MCF 10A (cell line): ENCODE measurements at places on chromosomes 7 and 10. TPM values are rescaled to one million over a fixed set of nuclear protein-coding genes. Genes with fewer than 3 reads are reported as not detected.

The TYW1B gene
- 0.93 and 0.98 TPM in 2 replicates for total RNA-seq

The P4HA1 gene
- total RNA-seq, result 23.9 and 25.2 TPM in 2 replicates

The STEAP4 gene
- total RNA-seq, result not detected in 2 replicates

The STEAP1B gene
- not detected in 2 replicates for total RNA-seq

The TMEM236 gene
- total RNA-seq, result 0.09 and 0.37 TPM in 2 replicates

The MRPS24 gene
- 176 and 188 TPM in 2 replicates for total RNA-seq

The LSM8 gene
- 48.2 and 56.5 TPM in 2 replicates for total RNA-seq

The AGBL3 gene
- 1.1 and 1.8 TPM in 2 replicates for total RNA-seq

The TACC2 gene
- total RNA-seq, result 66.8 and 89.0 TPM in 2 replicates

The TSPAN33 gene
- 1.7 TPM in 2 replicates for total RNA-seq

DNA sequence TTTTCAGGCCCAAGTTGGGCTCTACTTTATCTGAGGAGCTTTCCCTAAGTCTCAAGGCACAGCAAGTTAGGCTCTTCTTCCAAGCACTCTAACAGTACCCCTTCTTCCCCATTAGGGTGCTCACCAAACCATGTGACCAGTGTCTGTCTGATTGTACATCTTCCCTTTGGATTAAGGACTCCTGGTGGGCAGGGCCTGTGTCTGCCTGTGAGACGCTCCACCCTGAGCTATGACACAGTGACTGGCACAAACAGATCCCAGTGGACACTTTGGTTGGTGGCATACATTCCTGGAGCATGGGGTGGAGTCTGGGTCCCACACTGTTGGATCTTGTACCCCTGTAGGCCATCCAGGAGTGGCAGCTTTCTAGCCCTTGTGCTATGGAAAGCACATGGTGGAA, 23.8 kb downstream of the PLPP4 start:
- no peak for DNase-seq
- peaks cover 5% of the 10 kb centered on the region for H3K4me1 ChIP-seq
- H3K36me3 ChIP-seq, result no peaks in the 10 kb centered on the region
- no peak overlapping the region for H3K27ac ChIP-seq
- H3K27me3 ChIP-seq, result no peaks in the 10 kb centered on the region

- no peaks in the 10 kb centered on the region for H3K36me3 ChIP-seq
- H3K27me3 ChIP-seq, result no peaks in the 10 kb centered on the region
- peaks cover 21% of the 10 kb centered on the region for H3K4me1 ChIP-seq
Observed at GRCh38 chr10:4252701-4253100, 467.7 kb upstream of the KLF6 start.

DNA sequence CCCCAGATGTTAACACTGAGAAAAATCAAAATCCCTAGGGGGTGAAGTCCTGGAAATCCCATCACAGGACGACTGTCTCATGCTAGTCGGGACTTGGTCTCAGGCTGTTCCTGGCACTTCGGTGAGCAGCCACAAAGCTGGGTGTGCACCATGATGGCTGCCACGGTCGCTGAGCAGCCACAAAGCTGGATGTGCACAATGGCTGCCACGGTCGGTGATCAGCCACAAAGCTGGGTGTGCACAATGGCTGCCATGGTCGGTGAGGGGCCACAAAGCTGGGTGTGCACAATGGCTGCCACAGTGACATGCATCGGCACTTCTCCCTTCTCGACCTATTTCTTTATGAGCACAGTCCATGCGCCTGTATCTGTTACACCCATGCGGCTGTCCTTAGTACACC, 505.1 kb downstream of the TCERG1L start:
- H3K4me1 ChIP-seq, result no peaks in the 10 kb centered on the region
- no peaks in the 10 kb centered on the region for H3K27me3 ChIP-seq
- no peak overlapping the region for H3K27ac ChIP-seq
- DNase-seq, result no peak
- H3K36me3 ChIP-seq, result no peaks in the 10 kb centered on the region
- no peak overlapping the region for H3K4me3 ChIP-seq

GRCh38 chr10:61987951-61988379, 86.5 kb downstream of the ARID5B start:
- no peak for DNase-seq
- H3K27me3 ChIP-seq, result no peaks in the 10 kb centered on the region
- peaks cover 18% of the 10 kb centered on the region for H3K4me1 ChIP-seq
- H3K27ac ChIP-seq, result peak overlapping the region; percentile 66

DNA sequence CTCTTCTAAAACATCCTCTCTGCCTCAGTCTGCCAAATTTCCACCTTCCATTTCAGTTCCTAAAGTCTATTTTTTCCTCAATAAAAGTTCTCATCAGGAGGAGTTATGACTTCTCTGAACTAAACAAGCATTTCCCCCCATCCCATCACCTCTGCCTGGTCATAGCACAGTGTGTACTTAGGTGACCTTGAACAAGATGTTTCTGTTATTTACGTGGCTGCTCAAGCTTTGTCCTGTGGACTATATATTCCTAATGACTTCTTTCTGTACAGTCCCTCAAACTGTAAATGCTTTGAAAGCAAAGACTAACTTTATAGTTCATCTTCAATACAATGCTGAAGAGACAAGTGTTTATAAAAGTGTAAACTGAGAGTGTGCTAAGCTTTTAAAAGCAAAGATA, 166.9 kb downstream of the CPEB3 start:
- no peak overlapping the region for H3K4me3 ChIP-seq
- peaks cover 8% of the 10 kb centered on the region for H3K36me3 ChIP-seq
- peaks cover 26% of the 10 kb centered on the region for H3K4me1 ChIP-seq

GRCh38 chr7:1325646-1326510, 93.2 kb downstream of the UNCX start:
- no peak overlapping the region for H3K27ac ChIP-seq
- H3K4me3 ChIP-seq, result no peak overlapping the region
- DNase-seq, result no peak
- H3K27me3 ChIP-seq, result peaks cover 19% of the 10 kb centered on the region

- no peak overlapping the region for H3K27ac ChIP-seq
- H3K36me3 ChIP-seq, result no peaks in the 10 kb centered on the region
- no peak overlapping the region for H3K4me3 ChIP-seq
- no peaks in the 10 kb centered on the region for H3K4me1 ChIP-seq
- no peak for DNase-seq
Observed at GRCh38 chr7:57772126-57772924, 322.3 kb downstream of the ZNF716 start.

GRCh38 chr10:30490289-30491000, 56.5 kb downstream of the MAP3K8 start:
- H3K4me1 ChIP-seq, result peaks cover 32% of the 10 kb centered on the region
- no peak overlapping the region for H3K27ac ChIP-seq

DNA sequence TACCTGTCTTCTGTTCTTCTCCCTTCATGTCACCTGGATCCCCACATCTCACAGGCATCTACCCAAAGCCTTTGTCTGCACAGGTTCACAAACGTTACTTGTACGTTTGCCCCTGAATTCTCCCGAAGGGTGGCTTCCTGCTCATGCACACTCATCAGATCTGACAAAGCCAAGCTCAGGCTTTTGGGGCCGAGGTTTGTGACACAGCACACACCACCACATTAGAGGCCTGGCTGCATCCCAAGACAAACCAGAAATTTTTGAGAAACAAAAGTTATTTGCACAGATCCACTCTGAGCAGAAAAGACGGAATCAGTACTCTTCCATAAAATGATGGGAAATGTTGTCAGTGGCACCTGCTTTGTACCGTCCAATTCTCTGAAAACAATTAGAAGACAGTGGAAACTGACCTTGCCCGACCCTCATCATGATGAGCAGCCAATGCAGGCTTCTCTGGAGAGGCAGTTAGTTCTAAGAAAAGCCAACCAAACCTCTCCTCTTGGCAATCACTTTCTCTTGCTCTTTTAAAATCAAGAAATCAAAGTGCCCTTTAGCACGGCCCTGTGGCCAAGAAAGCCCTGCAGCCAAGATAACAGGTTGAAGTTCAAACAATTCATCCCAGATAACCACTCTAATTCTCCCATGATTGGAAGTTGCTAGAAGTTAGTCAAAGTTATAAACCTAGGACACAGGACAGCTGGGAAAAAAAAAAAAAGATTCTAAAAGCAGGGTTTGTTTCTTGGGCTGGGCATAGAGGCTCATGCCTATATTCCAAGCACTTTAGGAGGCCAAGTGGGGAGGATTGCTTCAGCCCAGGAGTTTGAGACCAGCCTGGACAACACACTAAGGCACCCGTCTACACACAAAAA, 13.6 kb upstream of the SVIL start:
- peaks cover 18% of the 10 kb centered on the region for H3K36me3 ChIP-seq
- DNase-seq, result no peak
- H3K4me3 ChIP-seq, result no peak overlapping the region
- no peaks in the 10 kb centered on the region for H3K27me3 ChIP-seq

GRCh38 chr10:86160890-86161585, 205.6 kb downstream of the GRID1 start:
- H3K4me1 ChIP-seq, result no peaks in the 10 kb centered on the region
- no peaks in the 10 kb centered on the region for H3K27me3 ChIP-seq
- H3K36me3 ChIP-seq, result no peaks in the 10 kb centered on the region
- H3K27ac ChIP-seq, result no peak overlapping the region
- no peak overlapping the region for H3K4me3 ChIP-seq

- H3K4me3 ChIP-seq, result peak overlapping the region; percentile 62
- DNase-seq, result no peak
- no peaks in the 10 kb centered on the region for H3K36me3 ChIP-seq
- no peaks in the 10 kb centered on the region for H3K4me1 ChIP-seq
Observed at GRCh38 chr10:133379801-133380666, 972 bp downstream of the PAOX start.

DNA sequence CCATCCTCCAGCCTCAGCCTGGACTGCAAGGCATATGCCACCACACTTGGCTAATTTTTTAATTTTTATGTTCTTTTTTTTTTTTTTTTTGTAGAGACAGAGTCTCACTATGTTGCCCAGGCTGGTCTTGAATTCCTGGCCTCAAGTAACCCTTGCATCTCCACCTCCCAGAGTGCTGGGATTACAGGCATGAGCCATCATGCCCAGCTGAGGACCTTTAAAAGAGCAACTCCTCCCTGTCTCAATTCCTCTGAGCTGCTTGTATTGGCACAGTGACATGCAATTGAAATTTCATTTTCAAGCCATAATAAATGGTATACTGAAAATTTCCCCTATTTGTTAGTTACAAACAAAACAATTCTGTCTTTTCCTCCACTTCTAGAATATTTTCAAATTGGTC, 19.5 kb downstream of the DNAJB9 start:
- H3K36me3 ChIP-seq, result no peaks in the 10 kb centered on the region
- H3K4me3 ChIP-seq, result no peak overlapping the region
- no peaks in the 10 kb centered on the region for H3K4me1 ChIP-seq
- H3K27me3 ChIP-seq, result peaks cover 22% of the 10 kb centered on the region
- no peak for DNase-seq

- H3K36me3 ChIP-seq, result no peaks in the 10 kb centered on the region
- no peak overlapping the region for H3K4me3 ChIP-seq
- H3K27me3 ChIP-seq, result no peaks in the 10 kb centered on the region
- peaks cover 5% of the 10 kb centered on the region for H3K4me1 ChIP-seq
- no peak overlapping the region for H3K27ac ChIP-seq
- DNase-seq, result peak; percentile 51
Observed at GRCh38 chr10:116866987-116867595, 17.8 kb downstream of the ENO4 start.

GRCh38 chr10:93629647-93630305, 17.4 kb downstream of the PDE6C start:
- no peaks in the 10 kb centered on the region for H3K36me3 ChIP-seq
- H3K4me1 ChIP-seq, result no peaks in the 10 kb centered on the region
- no peak overlapping the region for H3K4me3 ChIP-seq
- DNase-seq, result no peak
- no peak overlapping the region for H3K27ac ChIP-seq
- no peaks in the 10 kb centered on the region for H3K27me3 ChIP-seq

GRCh38 chr7:132430861-132431822, 145.1 kb downstream of the PLXNA4 start:
- H3K4me1 ChIP-seq, result peaks cover 13% of the 10 kb centered on the region
- H3K36me3 ChIP-seq, result peaks cover 5% of the 10 kb centered on the region
- peaks cover 25% of the 10 kb centered on the region for H3K27me3 ChIP-seq
- H3K4me3 ChIP-seq, result no peak overlapping the region

DNA sequence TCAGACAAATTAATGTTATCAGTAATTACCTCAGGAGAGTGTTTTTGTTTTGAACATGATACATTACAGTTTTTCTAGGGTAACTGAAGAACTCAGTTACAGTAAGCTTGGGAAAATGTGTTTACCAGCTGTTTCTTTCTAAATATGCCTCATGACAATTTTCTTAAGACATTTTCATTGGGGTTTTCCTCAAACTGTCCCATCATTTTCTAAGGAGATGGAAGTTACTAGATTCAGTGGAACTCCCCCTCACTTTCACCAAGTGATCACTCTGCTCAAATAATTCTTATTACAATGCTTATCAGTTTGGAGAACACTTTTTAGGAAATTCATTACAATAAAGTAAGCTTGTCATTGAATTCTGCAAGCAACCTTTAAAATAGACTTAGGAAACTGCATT, 6.4 kb upstream of the SPAG6 start:
- H3K36me3 ChIP-seq, result peaks cover under 1% of the 10 kb centered on the region
- H3K4me3 ChIP-seq, result no peak overlapping the region
- H3K27me3 ChIP-seq, result peaks cover 15% of the 10 kb centered on the region
- no peak for DNase-seq
- H3K27ac ChIP-seq, result no peak overlapping the region

GRCh38 chr10:84328418-84329195, at the start of gene CCSER2:
Gene CCSER2, plus strand, starts transcription at chr10:84328589. Its CDS starts 42,464 bp downstream, at chr10:84371053.
- peak; percentile 94 for DNase-seq
- H3K4me1 ChIP-seq, result peaks cover 21% of the 10 kb centered on the region
- peak within 1 kb of the TSS; percentile 86 for H3K4me3 ChIP-seq
- no peaks in the 10 kb centered on the region for H3K36me3 ChIP-seq
- peak within 1 kb of the TSS; percentile 93 for H3K27ac ChIP-seq

GRCh38 chr10:70561070-70561469, 41.5 kb downstream of the PRF1 start:
- DNase-seq, result no peak
- H3K27ac ChIP-seq, result no peak overlapping the region
- peaks cover 9% of the 10 kb centered on the region for H3K4me1 ChIP-seq
- H3K4me3 ChIP-seq, result no peak overlapping the region

GRCh38 chr7:107503687-107504086, 33.8 kb downstream of the GPR22 start:
- H3K27ac ChIP-seq, result no peak overlapping the region
- no peaks in the 10 kb centered on the region for H3K27me3 ChIP-seq
- no peak overlapping the region for H3K4me3 ChIP-seq

DNA sequence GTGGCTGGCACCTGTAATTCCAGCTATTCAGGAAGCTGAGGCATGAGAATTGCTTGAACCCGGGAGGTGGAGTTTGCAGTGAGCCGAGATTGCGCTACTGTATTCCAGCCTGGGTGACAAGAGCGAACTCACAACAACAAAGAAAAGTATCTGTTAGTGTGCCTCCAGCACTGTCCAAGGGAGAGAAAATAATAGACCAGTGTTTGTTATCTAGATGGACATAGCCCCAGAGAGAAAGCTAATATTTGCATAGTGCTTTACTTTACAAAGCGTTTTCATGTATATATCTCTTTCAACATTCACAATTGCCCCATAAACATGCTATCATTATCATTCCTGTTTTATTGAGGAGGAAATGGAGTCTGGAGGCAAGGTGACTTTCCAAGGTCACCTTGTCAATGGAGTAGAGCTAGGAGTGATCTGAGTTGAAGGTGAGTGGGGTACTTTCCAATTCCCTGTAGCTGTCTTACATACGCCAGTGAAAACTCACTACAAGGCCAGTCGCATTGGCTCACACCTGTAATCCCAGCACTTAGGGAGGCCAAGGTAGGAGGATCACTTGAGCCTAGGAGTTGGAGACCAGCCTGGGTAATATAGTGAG, 49.7 kb upstream of the KIF5B start:
- H3K27ac ChIP-seq, result no peak overlapping the region
- no peak for DNase-seq
- no peaks in the 10 kb centered on the region for H3K36me3 ChIP-seq
- no peak overlapping the region for H3K4me3 ChIP-seq
